GOT3 (cell line): ENCODE measurements at places on chromosomes 16 and 17.

DNA sequence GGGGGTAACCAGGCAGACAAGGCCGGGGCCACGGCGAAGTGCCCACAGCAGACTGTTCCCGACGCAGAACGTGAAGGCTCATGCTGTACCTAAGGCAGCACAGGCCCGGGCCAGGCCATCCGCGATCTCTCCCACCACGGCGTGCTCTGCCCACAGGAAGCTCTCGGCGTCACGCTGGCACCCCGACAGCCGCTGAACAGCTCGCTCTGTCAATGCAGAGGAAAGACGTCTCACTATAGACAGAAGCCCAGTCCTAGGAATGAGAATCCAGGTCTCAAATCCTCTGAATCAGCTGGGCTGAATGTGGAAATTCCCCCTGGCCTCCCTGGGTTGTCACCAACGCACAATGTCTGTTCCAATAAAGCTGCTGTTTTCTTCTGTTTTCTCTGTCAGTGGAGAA lies 21.4 kb downstream of the SERPINF1 start:
- DNase-seq: no peak

GRCh38 chr16:86040496-86040895 lies 141.5 kb downstream of the IRF8 start:
- no peak for DNase-seq

- no peak for DNase-seq
Observed at GRCh38 chr17:70622368-70623260, 453.3 kb downstream of the KCNJ2 start.

GRCh38 chr17:76570877-76571471 lies 14.7 kb downstream of the ST6GALNAC2 start:
- DNase-seq: no peak

- no peak for DNase-seq
Observed at GRCh38 chr16:14559809-14560241, 70.2 kb downstream of the PARN start.

- DNase-seq: no peak
Observed at GRCh38 chr16:27322858-27323780, 9.3 kb downstream of the IL4R start.

DNA sequence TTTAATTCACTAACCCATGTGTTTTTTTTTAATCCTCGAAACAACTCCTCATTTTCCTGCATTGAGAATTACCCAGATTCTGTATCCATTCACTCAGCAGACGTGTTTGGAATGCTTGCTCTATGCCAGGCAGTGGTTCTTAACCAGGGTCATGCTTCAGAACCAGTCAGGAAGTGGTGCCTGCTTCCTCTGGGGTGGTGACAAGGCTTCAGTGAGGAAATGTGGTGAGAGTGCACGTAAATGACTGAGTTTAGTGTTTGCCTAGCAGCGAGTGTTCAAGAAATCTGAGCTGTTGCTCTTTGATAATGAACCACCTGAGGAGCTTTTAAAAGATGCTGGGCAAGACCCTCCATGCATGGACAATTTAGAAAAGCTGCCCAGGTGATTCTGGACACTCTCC lies 9.9 kb downstream of the ZFP90 start:
- DNase-seq: no peak

GRCh38 chr17:6641247-6641863 lies 495 bp downstream of the TXNDC17 start:
- no peak for DNase-seq

GRCh38 chr16:66166490-66166889 lies 200.0 kb upstream of the CDH5 start:
- no peak for DNase-seq

DNA sequence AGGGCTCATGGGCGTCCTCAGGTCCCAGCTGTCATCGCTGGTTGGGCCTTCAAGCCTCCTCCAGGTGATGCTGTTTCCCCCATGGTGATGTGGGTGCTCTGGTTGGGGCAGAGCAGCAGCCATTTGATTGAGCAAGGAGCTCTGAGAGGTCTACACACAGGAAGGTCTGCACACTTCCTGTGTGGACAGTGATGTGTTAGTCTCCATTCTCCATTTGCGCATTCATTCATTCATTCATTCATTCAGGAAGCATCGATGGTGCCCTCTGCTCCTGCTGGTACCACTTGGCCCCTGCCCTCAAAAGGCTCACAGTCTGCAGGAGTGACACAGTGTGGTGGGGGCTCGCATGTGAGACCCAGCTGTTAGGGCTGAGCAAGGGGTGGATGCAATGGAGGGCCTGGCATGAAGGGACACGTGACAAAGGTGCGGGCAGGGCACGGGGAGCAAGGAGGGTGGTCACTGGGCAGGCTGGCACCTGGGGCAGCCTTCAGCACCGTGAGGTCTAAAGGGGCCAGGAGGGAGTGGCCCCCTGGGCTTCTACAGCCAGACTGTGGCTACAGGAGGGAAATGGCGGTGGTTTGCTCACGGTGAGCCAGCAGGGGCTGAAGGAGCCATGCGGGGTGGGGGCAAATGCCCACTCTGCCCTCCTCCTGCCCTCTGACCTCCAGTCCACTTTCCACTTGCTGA lies 1.5 kb downstream of the ADGRG3 start:
- DNase-seq: no peak

- no peak for DNase-seq
Observed at GRCh38 chr16:11128211-11129141, 127.5 kb downstream of the SOCS1 start.

DNA sequence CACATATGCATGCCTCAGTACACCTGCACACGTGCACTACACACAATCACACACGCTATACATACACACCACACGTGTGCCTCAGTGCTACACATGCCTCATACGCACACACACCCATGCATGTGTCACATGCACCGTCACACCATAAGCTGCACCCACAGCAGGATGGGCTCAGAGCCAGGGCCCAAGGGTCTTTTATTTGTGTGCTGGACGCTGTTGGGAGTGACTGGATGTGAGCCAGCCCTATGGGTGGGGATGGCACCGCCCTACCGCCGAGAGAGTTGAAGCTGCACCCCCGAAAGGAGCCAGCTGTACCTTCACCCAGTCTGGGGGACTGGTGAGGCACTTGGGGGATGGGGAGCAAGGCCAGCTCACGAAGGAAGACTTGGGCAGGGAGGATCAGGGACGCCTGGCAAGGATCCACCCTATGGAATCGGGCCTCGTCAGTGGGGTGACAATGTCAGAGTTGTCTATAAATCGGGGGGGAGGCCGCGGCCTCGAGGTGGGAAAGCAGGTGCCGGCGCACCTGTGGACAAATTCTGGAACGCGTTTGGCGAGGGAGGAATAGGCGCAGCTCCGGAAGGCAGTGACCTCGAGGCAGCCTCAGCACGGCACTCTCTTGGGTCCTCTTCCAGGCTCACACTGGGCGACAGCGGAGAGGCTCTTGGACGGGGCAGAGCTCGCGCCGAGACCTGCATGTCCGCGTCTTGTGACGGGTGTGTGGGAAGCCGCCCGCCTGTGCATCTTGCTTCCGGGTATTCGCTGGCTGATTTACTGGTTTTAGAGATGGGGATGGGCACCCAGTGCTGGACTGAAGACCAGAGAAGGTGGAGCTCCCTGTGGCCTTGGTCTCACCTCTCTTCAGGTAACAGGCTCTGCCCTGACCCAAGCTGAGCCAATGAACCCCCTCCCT lies 7.3 kb downstream of the RGS11 start:
- DNase-seq: no peak

- DNase-seq: no peak
Observed at GRCh38 chr16:48895142-48895541, 285.2 kb upstream of the N4BP1 start.

DNA sequence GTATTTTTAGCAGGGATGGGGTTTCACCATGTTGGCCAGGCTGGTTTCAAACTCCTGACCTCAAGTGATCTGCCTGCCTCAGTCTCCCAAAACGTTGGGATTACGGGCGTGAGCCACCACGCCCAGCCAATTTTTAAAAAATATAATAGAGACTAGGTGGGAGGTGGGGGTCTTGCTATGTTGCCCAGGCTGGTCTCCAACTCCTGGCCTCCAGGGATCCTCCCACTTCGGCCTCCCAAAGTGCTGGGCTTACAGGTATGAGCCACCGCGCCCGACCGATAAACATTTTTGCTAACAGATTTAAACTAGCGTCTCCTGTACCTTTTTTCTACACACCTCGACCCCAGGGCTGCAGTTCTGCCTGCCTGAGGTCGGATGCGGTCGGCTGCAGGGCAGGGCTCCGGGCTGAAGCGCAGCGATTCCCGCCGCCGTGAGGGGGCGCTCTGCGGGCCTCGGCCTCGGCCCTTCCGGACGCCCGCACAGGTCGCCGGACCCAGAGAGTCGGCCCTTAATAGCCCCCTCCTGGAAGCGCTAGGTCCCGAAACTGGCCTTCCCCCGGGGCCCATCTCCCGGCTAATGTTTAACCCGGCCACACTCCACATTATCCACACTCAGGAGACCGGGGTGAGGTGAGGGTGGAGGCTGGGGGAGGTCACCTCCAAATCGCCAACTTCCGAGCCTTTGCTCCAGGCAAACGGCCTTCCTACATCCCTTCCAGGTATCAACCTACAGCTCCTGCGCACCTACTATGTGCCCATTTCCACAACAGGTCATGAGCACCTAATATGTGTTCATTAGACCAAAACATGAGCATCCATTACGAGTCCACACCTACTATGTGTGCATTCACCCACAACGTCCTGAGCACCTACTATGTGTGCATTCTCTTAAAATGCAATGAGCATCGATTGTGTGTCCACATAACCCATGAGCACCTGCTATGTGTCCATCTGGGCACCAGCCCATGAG lies 2.0 kb upstream of the GLIS2 start:
- no peak for DNase-seq

GRCh38 chr16:79419148-79419547 lies 181.4 kb downstream of the MAF start:
- DNase-seq: no peak

GRCh38 chr16:31568577-31569359 lies 41.1 kb downstream of the AHSP start:
- DNase-seq: no peak

- no peak for DNase-seq
Observed at GRCh38 chr17:35138218-35138617, 3.9 kb downstream of the NLE1 start.

- DNase-seq: no peak
Observed at GRCh38 chr16:71952825-71953224, 47.4 kb downstream of the PKD1L3 start.

DNA sequence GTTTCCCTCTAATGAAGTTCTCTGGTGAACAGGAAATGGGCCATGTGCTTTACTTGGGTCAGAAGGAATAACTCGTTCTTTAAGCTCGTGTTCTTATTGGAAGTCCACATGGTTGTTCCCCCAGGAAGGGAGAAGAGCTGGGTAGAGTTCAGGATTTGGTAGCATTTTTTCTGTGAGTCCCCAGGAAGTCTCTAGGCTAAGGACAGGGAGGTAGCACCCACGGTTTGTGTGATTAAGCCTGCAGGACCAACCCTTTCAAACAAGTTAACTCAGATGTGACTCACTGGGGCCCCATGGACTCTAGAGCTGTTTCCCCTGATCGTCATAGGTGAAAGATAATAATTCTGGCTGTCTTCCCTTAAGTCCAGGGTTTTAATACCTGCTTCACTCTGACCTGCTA lies 16.4 kb downstream of the SAP30BP start:
- no peak for DNase-seq

GRCh38 chr17:59441464-59442096 lies 110.1 kb downstream of the YPEL2 start:
- no peak for DNase-seq

DNA sequence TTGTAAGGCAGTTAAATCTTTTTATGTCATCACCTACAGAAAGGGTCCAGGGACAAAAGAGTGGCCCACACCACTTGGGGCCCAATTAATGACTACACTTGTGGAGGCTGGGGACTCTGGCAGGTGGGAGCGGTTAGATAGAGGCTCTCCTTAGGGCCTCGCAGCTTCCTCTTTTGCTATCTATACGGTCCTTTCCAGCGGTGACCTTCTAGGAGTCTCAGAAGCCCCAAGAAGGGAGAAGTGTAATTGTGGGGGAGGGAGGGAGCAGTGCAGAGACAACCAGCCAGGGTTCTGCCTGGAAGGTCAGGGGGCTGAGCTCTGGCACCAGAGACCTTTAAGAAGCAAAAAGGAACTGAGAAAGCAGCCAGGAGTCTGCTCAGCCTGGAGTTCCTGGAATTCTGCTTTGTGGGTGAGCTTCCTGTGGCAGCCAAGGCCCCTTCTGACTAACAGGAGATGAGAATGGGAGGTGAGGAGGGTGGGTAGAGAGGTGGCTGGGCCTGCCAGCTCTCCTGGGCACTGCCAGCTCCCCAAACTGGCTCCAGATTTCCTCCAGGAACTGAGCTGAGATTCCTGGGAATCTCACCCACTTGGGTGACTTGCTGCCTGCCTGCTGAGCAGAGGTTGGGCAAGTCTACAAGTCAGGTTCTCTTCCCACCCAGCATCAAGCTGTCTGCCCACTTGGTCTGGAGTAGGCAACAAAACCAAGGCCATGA lies 16.3 kb upstream of the MAP3K14 start:
- no peak for DNase-seq

GRCh38 chr17:81601525-81602120 lies 35.3 kb downstream of the NPLOC4 start:
- no peak for DNase-seq

GRCh38 chr17:19328441-19329061 lies 34.0 kb downstream of the B9D1 start:
- DNase-seq: no peak

DNA sequence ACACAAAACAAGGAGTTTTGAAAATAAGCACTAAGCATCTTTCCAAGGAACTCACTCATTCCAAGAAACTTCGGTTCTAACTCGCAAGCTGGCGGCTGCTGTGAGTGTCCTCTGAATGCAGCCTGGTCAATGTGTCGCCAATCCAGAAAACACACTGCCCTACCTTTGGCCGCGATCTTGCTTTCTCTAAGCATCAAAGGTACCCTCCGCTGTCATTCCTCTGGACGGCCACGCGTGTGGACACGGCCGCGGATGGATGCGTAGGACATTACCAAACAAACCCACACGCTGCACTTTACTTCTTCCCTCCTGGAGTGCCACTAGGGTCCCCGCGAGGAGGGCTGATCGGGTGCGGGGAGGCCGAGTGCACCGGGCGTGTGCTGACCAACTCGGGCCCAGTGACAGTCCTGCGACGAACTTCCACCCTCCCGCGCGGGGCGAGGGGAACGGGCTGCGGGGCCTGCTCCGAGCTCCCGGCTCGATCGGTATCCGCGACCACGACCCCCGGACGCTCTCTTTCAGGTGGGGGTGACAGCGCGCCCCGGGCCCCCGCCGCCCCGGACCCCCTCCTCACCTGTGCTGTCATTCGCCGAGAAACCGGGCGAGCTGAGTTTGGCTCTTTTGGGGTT lies 1.1 kb downstream of the CREBBP start:
- DNase-seq: no peak

DNA sequence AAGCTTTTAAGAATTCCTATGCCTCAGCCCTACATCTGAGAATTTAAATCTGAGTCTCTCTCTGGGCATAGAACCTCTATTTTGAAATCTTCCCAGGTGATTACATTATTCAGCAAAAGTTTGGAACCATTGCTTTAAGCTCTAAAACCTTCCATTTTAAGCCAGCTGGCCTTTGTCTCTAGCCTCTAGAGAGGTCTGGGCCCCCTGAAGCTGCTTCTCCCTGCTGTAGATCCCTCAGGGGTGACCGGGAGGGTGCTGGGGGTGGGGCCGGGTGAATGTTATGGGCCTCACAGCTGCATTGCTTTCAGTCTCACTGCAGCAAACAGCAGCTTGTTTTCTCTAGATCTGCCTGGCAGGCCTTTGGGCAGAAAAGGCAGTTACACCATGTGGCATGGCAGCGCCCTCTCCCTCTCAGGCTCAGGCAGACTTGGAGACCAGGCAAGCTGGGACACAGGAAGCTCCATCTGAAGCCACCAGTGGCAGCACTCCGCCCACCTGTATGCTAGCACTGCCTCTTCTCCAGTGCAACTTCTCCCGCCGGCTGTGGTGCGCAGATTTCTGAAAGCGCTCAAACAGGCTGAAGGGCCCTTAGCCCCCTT lies 66.3 kb downstream of the MPRIP start:
- no peak for DNase-seq
